Stimulated activated CD8-positive, alpha-beta memory T cell treated with anti-CD3 and anti-CD28 coated beads, Interleukin-15, amount 100 ng/mL, for 24 hours (primary cell): ENCODE measurements at places on chromosomes 13 and 19.
A peak's percentile ranks its signal among the peaks of the same experiment; 100 is the strongest.

DNA sequence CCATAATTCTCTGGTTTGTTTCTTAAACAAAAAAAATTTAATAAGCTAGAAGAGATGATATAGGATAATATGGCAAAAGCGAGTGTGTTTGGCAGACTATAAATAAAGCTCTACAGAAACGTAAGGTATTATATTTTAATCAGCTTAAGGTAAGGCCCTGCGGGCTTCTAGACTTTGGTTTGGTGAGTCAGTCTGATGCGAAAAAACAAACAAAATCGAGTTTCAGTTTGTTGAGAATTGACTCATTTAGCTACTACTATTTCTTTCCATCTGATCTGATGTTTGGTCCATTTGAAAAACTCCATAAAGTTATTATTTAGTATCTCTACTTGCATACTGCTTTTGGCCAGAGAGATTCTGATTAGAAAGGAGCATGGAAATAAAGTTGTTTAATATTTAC is 138.0 kb downstream of the MIPEP start:
- no peak for DNase-seq

- DNase-seq, result no peak
These were observed 2293.3 kb downstream of the PCDH9 start for GRCh38 chr13:64936879-64937278.

GRCh38 chr19:10553943-10554381 is 10.3 kb downstream of the ATG4D start:
- no peak for DNase-seq

GRCh38 chr13:77863144-77863543 is 55.5 kb downstream of the EDNRB start:
- no peak for DNase-seq

GRCh38 chr19:45919678-45920077 is 5.1 kb upstream of the NANOS2 start:
- DNase-seq, result no peak

- no peak for DNase-seq
These were observed 20.9 kb upstream of the SIGLEC11 start for GRCh38 chr19:49981603-49982593.

GRCh38 chr13:100890645-100891044 is 216.1 kb upstream of the TMTC4 start:
- no peak for DNase-seq

DNA sequence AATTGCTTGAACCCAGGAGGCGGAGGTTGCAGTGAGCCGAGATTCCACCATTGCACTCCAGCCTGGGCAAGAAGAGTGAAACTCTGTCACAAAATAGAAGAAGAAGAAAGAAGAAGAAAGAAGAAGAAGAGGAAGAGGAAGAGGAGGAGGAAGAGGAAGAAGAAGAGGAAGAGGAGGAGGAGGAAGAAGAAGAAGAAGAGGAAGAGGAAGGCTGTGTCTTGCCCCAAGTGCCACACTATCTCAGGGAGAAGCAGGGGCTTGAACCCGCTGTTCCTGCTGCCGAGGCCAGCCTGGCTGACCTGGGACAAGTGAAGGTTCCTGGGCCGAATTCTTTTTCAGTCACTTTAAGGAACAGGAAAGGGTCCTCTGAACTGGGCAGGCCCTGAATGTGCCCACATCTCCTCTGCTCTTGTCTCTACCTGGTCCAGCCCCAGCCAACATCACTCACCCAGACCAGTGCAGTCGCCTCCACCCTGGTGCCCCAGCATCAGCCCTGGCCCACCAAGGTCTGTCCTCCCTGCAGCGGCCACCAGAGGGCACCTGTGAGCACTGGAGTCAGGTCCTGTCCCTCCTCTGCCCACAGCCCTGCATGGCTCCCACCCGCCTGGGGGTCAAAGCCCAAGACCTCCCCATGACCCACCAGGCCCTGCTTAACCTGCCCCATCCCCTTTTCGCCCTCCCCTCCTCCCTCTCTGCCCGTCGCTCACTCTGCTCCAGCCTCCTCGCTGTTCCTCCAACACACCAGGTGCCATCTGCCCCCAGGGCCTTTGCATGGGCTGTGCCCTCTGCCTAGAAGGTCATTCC is 20.0 kb downstream of the TICAM1 start:
- DNase-seq, result peak; percentile 91
